Osteoblast (primary cell): ENCODE measurements at places on chromosomes 6 and 20.

DNA sequence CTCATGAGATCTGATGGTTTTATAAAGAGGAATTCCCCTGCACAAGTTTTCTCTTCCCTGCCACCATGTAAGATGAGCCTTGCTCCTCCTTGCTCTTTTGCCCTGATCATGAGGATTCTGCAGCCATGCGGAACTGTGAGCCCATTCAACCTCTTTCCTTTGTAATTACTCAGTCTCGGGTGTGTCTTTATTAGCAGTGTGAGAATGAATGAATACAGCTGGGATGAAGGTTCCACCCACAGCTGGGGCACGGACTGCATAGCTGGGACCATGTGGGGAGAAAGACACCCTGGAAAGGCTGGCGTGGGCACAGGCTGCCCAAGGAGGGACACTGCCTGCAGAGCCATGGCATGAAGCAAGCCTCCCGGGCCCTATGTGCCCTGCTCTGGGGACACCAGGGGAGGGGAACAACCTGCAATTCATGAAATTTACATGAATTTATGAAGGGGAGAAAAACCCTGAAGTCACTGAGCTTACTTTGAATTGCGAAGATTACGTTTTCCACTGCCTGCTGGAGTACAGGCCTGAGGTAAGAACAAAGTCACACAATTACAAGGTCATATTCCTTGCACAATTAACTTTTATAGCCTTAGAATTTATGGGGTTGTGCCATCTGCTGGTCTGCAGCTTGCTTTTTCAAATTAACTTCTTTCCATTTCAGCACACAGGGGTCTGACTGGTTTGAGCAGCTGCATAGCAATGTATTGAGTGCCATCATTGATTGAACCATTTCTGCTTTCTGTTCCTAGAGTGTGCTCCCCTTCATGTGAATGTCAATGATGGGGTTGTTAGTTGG lies 46.2 kb downstream of the SLC22A1 start:
- DNase-seq = no peak

DNA sequence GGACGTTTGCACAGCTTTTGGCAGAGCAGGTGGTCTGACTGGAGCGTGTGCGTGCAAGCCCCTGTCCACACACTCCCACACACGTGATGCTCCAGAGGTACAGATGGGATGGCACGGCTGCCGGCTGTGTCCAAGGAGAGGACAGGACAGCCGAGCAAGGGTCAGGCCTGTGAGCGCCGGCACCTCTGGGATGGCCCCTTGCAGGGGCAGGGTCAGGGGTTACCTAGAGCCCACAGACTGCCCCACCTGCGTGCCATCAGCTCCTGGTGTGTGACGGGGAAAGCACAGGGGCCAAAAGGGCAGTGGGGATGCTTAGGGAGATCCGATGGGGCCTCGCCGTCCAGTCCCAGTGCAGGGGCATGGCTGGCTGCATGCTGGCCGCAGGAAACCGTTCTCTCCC lies 189.7 kb downstream of the TAF4 start:
- no peak for DNase-seq

- DNase-seq = peak; percentile 78
These were observed 79.9 kb downstream of the THBS2 start for GRCh38 chr6:169173532-169174268.

DNA sequence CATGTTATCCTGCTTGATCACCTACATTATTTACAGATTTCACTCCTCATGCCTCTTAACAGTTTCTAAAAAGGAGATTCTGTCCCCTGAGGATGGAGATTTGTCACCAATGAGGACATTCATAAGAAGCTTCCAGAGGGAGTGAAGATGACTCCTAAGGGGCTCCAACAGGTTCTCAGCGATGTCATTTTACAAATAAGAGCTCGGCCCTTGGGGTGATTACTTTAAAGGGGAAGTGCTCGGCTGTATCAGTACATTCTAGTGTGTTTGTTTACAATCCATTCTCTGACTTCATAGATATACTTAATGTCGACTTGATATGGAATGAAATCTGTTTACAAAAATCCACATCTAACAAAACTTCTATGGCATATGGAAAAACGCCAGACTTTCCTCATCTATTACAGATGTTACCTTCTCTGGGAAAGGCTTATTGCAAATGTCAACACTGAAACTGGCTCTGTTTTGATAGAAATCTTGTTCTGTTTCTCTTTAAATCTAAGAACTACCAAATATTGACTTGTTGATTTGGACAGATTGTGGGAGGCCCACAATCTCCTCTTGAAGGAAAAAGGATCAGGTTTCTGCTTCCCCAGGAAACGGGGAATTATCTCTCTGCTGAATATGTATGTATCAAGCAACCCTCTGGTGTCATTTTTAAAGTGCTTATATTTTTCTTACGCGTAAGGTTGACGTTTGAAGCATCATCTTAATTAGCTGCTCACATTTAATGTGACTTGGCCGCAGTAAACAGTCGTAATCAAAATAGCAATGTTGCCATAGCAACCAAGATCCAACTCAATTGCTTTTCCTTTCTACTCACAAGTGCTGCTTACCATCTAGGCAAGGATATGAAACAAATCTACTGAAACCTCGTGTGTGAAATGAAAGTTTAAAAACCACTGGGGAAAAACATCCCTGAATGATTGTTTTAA lies 95.7 kb downstream of the SHLD1 start:
- DNase-seq = no peak

DNA sequence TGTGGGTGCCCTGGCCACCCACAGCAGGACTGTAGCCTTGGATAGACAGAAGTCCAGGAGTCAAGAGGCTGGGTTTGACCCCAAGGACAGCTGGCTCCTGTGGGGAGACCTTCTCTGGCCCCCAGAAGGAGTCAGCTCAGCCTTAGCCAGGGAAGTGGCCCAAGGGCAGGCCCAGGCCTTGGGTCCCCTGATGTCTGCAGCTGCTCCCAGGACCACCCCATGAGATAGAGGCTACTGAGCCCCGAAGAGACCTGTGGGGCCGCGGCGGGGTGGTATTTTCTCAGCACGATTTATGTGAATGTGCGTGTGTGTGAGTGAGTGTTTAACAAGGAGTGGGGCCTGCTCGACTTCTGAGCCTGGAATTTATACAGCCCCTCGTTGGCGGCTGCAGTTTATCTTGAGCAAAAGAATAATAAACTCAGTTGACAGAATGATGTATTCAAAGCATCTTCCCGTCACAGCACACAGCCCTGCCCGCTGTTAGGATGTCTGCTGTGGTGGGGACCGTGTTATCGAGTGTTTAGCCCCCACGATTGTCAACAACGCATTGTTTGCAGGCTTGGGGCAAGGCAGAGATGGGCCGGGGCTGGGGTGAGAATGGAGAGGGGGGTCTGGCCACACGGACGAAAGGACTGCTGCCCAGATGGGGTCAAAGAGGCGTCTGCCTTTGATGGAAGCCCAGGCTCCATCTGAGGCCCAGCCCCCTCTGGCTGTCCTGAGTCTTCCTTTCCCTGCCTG lies 163.3 kb downstream of the VEGFA start:
- peak; percentile 27 for DNase-seq

DNA sequence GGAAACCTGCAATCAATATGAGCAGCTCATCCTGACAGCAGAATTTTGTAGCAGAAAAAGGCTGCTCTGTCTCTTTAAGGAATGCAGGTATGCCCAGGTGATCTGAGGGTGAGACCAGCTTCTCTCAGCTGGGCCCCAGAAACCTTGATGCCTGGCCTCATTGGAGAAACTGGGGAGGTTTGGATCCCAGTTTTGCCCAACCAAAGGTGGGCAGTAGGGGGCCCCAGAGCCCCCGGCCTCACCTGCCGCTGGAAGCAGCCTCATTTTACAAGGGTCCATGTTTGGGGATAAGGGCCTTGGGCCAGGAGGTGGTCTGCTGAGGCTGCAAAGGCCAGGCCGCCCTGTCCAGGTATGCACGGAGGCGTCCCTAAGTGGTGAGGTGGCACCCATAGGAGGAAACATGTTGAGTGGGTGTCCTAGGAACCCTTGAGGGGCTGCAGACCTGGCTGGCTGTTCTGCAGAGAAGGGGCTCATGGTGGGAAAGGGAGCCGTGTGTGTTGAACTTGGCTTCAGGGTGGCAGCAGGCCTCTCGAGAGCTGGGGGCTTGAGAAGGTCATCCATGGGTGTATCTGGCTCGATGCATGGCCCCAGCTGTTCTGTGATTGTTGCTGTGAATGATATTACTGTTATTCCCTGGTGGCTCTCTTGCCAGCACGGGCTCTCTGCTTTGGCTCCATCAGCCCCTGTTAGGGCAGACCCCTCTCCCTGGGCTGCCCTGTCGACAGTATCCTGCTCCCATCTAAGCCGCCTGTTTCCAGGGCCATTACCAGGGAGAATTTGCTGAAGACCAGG lies 208.4 kb downstream of the CDH4 start:
- peak; percentile 31 for DNase-seq

- no peak for DNase-seq
These were observed 226.6 kb downstream of the HACE1 start for GRCh38 chr6:104633125-104633524.

DNA sequence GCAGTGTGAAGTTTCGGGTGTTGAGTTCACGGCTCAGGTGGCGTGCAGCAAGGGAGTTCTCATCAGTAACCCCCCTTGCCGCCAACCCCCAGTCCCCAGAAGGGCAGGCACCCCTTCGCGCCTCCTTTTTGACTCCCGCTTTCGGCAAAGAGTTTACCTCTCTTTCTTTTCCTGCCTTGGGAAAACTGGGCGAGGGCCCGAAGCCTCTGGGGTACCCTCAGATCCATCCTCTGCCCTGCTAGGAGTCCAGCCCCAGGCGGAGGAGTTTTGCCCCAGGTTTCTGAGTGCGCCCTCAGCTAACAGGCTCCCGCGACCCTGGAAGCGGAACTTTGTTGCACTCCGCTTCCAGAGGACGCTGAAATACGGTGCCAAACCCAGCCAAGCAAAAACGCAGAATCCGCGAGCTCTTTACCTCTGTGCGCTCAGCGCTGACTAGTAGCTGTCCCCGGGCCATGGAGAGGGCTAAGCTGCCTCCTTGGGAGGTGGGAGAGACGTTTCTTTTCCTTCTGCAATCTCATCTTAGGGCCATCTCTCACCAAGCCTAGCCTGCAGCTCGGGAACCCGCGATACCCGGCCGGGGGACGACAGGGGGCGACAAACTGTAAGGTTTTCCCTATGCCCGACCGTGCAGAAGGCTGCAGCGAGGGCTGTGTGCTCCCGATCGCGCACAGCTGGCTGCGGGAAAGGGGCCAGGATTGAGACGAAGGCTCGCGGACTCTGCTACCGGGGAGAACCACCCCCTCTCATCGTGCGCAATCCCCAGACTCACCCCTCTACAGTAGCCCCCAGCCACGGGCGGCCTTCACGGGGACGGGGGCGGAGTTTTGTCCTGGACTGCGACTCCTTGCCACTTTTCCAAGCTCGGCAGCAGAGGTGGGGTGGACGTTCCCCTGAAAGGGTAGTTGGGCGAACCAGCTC lies 2.7 kb upstream of the PAX1 start:
- DNase-seq = peak; percentile 93

DNA sequence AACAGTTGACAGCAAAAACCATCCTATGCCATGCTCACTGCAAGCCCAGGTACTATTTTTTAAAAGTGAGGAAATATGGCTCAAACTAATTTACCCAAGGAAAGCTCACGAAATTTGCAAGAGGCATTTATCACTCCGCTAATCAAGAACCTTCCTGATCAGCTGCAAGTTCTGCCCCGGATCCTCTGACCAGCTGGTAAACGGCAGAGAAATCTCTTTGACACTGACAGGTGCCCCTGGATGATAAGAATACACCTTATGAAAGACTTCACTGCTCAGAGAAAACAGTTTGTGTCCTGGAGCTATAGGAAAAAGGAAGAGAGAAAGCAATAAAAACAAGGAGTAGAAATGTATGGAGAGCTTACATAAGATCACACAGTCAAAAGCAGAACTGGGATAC lies 6.4 kb downstream of the CNKSR3 start:
- no peak for DNase-seq

DNA sequence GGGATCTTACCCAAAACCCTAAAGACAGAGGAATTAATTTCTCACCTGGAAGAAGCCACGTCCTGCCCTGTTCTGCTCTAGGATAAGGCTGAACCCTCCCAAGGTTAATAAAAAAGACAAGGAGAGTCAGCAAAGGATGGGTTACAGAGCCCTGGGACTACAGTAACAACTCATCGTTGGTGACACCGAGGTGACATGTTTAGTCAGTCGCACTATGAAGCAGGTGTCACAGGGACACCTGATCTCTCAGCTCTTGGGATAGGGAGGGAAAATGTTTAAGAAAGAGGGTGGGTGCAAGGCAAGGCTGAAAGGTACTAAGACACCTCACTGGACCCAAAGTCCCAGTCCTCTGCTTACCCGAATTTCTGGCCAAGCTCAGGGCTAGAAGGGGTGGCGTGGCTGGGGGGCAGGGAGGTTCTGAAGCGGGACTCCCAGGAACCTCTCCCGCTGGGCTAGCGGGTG lies 562 bp downstream of the MOCS1 start:
- no peak for DNase-seq

GRCh38 chr6:159595173-159595572 lies 97.9 kb downstream of the SOD2 start:
- DNase-seq = peak; percentile 69

DNA sequence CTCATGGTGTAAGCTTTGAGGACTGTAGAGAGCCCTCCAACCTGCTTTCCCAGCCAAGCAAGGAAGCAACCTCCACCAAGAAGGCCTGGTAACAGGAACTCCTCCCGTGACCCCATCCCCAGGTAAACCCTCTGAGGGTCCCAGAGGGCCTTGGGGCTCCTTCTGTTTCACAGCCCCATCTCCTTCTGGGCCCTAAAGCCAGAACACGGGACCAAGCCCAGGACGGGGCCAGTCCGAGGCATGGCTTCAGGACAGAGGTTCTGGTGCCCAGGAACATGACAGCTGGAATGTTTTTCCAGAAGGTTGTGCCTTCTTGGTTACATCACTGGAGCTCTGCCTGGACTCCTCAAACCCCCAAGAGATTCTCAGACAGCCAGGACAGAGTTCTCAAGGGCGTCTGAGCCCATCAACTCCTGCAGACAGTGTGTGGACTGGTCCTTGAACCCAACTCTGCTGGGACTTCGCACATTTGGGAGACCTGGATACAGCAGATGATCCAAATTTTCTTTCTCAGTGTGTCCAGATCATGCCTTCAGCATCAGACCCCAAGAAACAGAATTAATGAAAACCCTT lies 43.1 kb downstream of the RRBP1 start:
- peak; percentile 65 for DNase-seq

- DNase-seq = no peak
These were observed 111.0 kb downstream of the DTNBP1 start for GRCh38 chr6:15551798-15552197.

DNA sequence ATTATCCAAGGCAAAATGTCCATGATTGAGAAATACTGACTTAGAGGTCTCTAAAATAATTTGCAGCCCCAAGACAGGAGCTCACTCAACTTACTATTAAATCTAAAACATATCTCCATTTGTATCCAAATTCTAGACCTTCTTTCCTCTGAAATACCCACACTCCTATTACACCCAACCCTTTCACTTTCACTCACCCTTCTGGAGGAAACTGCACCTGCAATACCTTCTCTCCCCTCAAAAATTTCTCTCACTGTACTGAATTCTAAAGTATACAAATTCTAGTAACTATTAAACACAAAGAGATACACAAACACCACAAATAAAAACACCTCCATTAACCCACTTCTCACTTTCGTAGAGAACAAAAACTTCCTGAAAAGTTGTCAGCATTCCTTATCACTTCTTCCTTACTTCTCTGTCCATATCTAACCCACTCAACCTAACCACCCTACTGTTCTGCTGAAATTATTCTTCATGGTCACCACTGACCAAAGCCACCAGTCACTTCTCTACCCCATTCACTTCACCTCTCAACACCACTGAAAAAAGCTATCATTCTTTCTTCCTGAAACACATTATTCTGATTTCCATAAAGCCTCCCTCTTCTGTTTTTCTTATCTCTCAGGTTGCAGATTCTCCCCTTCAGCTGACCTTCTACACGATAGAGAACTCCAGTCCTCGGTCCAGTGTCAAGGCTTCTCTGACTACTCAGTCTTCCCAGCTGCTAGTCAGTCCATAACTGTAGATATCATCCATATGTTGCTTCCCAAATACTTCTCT lies 12.0 kb downstream of the LMBRD1 start:
- DNase-seq = no peak
